ENCODE measurements at places on chromosomes 13 and 19.

DNA sequence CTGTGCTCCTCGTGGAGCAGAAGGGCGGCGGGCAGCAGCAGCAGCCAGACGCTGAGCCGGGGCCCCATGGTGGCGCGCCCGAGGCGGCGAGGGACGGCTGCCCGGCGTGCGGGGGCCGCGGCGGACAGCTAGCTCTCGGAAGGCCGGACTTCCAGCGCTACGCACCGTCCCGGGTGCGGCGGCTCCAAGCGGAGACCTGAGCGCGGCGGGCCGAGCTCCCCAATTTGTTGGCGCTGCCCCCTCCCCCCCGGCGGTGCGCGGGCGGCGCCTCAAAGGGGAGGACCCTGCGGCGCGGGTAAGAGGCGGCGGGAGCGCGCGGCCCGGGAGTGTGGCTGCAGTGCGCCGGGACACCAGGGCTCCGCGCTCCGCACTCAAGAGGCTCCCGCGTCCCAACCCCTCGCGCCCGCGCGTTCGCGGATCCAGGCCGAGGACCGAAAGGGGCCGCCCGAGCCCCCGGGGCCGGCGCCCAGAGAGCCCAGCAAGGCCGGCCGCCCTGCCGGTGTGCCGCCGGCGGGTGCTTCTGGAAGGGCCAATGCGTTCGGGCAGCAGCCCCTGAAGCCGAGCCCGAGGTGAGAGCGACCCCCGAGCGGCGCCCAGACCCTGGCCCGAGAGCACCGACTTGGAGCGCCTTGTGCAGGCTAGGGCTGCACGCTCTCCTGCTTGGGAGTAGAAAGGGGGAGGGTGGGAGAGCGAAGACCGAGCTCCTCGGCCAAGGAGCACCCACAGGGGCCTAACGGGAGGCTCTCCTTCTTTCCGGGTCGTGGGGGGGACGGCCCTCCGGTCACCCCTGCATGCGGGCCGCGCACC, at the start of the genes COL4A1 and COL4A2:
COL4A1 (minus strand) TSS at position 198 of the 807 bp plus-strand sequence; CDS start at position 68, 130 bp downstream.
COL4A2 (plus strand) TSS at position 325 of the 807 bp plus-strand sequence. CDS start 620 bp downstream, outside the sequence.
- DNase-seq, result no peak

GRCh38 chr19:39341129-39341718, 997 bp upstream of the SAMD4B start:
- DNase-seq, result no peak

- DNase-seq, result peak; percentile 76
These were observed 34.1 kb upstream of the EDNRB start for GRCh38 chr13:77952737-77953136.

- DNase-seq, result no peak
These were observed 36.2 kb upstream of the RBM26 start for GRCh38 chr13:79442221-79442620.

DNA sequence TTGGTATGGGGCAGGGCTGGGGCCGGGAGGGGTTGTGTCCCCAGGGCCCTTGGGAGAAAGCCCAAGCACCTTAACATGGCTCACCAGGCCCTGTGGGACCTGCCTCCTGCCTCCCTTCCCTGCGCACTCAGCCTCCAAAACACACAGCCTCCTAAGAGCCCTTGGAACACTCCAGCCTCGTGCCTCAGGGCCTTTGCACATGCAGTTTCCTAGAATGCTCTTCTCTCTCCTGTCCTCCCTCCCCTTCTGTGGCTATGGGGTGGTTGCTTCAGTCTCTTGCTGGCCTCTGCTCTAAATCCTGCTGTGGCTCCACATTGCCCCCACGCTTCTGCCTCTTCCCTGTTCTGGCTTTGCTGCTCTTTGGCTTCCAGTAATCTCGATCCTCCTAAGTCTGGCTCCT, 23.7 kb downstream of the HIF3A start:
- no peak for DNase-seq

GRCh38 chr13:38385153-38385891, 35.7 kb downstream of the UFM1 start:
- DNase-seq, result no peak

DNA sequence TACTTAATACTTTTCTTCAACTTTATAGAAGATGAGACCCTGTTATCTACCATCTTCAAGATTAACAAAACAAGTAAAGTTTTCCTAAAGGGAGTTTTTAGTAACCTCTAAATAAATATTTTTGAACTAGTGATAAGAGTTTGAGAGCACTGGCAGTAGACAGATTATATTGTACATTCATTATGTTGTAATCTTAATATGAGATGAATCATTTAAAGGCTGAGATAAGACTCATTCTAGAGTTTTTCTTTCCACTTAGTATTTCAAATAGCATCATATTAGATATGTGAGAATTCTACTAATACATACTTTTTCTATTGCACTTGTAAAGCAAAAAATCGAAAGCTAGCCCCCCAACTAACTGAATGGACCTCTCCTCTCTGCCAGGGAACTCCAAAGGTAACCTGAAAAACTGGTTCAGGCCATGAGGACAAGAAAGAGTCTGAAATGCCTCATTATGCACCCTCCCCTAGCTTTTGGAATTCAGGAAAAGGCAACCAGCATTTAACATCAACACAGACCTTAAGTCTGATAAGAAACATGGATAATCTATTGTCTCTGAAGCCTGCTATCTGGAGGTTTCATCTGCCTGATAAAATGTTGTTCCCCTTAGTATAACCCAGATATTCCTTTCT, 875.4 kb upstream of the SLC10A2 start:
- DNase-seq, result no peak

GRCh38 chr13:27599845-27600553, 20.3 kb downstream of the LNX2 start:
- DNase-seq, result peak; percentile 65

Data from COLO829 (cell line).